ENCODE measurements at places on chromosomes 11 and 22.

GRCh38 chr11:22976146-22976545 lies 115.9 kb upstream of the CCDC179 start:
- DNase-seq: no peak

DNA sequence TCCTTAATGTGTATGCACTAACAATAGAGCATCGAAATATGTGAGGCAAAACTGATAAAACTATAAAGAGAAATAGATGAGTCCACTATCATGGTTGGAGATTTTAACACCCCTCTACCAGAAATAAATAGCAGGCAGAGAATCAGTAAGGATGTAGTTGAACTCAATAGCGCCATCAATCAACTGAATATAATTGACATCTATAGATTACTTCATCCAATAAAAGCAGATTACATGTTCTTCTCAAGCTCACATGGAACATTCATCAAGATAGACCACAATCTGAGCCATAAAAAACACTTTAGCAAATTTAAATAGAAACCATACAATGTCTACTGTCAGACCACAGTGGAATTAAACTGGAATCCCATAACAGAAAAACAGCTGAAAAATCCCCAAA lies 46.9 kb upstream of the NUP160 start:
- no peak for DNase-seq

DNA sequence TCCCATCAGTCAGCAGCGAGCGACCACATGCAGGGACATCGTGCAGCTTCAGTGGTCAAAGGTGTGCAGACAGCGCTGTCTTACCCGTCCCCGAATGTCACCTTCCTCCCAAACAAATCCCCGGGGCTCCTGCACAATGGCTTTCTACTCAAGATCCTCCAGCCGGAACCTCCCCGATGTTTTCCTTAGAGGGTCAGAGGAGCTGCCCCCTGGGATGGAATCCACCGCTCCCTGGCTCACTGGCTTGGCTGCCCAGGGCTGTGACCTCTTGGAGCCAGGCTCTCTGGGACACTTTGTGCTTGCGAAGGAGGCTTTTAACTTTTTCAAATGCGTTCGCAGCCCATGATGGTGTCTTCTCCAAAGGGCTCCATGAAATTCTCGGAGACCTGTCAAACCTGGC lies 17.3 kb upstream of the FGF19 start:
- no peak for DNase-seq

DNA sequence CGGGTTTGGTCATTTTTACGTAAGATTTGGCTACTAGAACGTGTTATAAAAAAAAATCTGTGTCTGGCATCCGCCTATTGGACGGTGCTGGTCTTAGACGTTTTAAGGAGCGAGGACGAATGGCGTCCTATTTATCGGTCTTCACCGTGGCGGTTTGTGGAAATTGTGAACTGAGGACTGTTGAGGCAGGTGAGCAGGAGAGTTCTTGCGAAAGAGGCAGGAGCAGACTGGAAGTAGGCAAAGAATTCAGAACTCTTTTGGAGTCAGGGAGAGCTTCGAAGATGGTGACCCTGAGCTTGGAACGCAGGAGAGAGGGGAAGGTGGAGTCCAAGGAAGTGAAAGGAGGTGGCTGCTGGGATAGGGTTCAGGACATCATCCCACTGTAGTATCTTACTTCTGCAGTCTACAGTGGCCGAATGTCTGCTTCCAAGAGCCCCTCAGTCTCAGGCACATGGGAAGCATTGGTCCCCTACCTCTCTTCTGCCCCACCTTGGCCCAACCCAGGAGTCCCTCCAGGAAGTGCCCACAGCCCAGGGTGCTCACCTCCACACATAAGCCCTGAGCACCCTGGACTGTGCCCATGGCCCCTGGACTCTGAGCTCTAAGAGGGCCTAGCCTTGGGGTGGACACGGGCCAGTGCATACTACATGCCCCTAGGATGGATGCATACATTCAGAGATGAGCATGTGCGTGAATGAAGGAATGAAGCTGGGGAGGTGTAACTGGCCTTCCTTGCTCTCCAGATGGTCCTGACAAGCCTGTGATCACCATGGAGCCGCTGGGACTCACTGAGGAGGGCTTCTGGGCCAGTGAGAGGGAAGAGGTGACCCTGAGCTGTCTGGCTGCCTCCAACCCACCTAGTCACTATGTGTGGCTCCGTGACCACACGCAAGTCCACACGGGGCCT lies 3.7 kb downstream of the VSIG10L2 start:
- no peak for DNase-seq

- no peak for DNase-seq
Measured at GRCh38 chr11:114236829-114237228, 59.4 kb upstream of the NNMT start.

GRCh38 chr11:3095712-3096361 lies 38.6 kb upstream of the CARS1 start:
- DNase-seq: no peak

- no peak for DNase-seq
Measured at GRCh38 chr11:111194860-111195568, 50.5 kb upstream of the POU2AF2 start.

DNA sequence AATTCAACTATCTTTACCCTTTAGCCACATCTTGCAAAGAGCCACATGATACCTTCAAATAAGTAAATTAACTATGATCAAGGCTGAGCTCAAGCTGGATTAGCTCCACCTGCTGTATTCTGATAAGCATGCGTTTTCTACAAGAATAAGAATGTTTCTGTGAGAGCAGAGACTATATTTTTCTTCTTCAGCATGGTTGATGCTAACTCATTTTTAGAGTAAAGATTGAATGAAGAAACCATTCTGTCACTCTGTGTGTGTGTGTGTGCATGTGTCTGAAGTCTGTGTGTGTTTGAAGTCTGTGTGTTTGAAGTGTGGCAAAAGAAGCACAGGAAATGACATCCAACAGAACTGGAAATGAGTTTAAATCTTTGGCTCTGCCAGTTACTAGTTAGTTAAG lies 12.0 kb upstream of the LAYN start:
- DNase-seq: no peak

- no peak for DNase-seq
Measured at GRCh38 chr11:12094872-12095800, 15.3 kb upstream of the MICAL2 start.

GRCh38 chr22:22527312-22527711 lies 7.2 kb upstream of the ZNF280A start:
- DNase-seq: no peak

- DNase-seq: peak; percentile 12
Measured at GRCh38 chr11:26753723-26754504, 32.1 kb upstream of the SLC5A12 start.

- no peak for DNase-seq
Measured at GRCh38 chr22:22086501-22087158, 104.0 kb upstream of the TOP3B start.

DNA sequence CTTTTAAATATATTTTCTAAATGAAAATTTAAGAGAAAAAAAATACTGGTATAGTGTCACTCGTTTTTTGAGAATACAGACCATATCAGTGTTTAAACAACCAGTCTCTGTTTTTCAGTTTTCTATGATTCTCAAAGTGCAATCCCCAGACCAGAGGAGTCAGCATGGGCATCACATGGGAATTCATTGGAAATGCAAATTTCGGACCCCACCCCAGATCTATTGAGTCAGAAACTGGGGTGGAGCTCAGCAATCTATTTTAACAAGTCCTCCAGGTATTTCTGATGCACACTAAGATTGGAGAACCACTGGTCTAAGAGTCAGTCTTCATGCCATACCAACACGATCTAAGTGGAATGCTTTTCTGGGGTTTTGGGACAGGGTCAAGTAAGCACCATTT lies 66.1 kb downstream of the FAR1 start:
- DNase-seq: no peak

GRCh38 chr11:61880031-61880430 lies 11.3 kb downstream of the FADS3 start:
- no peak for DNase-seq

GRCh38 chr22:45413368-45414211 lies at the start of the genes RIBC2 and SMC1B:
Gene RIBC2 (plus strand): TSS chr22:45413693. CDS start chr22:45413887, 194 bp downstream.
Gene SMC1B (minus strand): TSS chr22:45413599. CDS start chr22:45413567, 32 bp downstream.
- DNase-seq: peak; percentile 96

DNA sequence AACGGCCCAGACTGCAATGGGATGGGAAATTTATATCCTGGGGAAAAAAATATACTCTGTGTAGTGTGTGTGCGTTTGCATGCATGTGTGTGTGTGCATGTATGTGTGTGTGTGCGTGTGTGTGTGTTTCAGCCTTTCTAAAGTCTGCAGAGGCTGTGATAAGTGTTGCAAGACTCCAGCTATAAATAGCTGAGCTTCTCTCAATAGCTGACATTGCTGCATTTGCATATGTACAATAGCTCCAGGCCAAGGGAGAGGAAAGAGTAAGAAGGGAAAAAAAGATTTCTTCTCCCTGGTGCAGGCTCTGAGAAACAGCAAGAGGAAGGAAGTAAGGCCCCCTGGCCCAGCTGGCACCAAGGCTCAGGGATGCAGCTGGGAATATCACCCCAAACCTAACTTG lies 483.0 kb downstream of the MN1 start:
- no peak for DNase-seq

GRCh38 chr22:26313291-26313690 lies 115.8 kb upstream of the ASPHD2 start:
- DNase-seq: no peak

DNA sequence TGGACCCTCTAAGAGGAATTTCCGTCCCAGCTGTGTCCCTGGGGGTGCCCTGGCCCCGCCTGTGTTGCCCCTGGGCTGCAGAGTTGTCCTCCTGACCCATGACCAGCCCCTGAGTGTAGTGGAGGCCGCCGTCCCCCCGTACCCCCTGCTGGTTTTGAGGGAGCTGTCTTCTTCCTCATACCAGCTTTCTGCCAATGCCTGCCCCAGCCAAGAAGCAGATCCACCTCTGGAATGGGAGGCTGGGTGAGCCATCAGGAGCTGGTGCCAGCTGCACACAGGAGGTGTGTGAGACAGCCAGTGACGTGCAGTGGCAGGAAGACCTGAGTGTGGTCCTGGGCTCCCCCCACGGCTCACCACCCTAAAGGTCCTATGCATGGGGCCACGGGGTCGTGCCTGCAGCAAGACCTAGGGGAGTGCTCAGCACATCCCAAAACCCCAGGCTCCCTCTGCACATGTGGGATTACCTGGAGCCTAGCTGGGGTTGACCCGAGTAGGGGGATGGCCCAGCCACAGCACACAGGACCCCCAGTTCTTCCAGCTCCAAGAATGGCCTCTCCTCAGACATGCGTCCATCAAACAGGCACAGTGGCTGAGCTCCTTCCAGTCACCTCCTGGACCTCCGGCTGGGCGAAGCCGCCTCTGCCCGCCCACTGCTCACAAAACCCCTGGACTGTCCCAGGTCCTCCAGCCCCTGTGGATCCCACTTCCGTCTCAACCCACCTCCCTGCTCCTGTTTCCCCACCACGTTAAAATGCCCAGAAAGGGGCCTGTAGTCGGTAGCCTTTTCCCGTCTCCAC lies 647.6 kb downstream of the BRD1 start:
- DNase-seq: no peak

GRCh38 chr22:18088825-18089568 lies 11.2 kb downstream of the PEX26 start:
- DNase-seq: no peak

DNA sequence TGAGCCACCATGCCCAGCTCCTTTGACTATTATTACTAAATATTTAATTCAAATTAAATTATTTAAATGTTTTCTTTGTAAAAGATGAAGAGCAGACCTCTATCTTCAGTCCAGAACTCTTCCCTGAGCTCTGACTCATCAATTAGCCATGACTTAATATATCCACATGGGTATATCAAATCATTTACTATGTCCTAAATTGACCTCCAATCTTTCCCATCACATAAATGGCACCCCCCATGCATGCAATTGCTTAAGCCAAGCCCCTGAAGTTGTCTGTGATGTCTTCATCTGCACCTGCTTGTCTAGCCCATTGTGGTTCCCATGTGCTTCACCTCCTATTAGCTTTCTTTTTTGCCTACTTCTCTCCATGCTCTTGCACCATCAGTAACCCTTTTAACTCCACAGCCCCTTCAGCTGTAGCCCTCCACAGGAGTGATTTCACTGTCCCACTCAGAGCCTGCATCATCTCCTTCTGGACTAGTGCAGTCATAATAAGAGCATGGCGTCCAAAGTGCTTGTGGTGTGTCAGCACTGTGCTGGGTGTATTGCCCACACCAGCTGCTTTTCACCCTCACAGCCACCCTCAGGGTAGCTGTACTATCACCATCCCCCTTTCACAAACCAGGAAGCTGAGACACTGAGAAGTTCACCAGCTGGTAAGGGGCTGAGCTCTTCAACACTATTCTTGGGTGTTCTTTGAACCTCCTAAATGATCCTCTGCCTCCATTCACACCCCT lies 11.8 kb upstream of the THY1 start:
- no peak for DNase-seq

DNA sequence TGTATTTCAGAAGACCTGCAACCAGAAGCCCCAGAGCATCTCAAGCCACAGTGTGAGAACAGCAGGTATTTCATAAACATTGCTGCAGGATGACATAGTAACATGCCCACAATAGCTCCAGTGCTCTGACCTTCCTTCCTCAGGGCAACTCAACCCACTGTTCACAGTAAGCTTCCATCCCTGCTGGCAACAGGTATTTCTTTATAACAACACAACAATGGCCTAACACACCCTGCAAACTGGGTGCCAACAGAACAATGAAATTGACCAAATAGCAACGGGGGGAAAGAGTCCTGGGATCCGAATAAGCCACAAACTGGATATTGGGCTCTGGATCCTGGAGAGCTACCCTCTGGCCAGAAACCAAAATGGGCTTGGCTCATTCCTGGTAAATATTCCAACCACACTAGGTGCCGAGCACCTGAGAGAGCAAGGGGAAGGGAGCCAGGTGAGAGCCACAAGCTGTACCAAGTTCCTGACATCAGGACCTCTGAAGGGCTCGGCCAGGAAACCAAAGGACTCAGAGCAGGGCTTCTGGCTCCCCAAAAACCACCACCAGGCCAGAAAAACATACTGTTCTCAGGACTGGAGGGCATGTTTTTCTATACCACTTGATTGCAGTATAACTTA lies 99.5 kb downstream of the MICAL3 start:
- DNase-seq: no peak

DNA sequence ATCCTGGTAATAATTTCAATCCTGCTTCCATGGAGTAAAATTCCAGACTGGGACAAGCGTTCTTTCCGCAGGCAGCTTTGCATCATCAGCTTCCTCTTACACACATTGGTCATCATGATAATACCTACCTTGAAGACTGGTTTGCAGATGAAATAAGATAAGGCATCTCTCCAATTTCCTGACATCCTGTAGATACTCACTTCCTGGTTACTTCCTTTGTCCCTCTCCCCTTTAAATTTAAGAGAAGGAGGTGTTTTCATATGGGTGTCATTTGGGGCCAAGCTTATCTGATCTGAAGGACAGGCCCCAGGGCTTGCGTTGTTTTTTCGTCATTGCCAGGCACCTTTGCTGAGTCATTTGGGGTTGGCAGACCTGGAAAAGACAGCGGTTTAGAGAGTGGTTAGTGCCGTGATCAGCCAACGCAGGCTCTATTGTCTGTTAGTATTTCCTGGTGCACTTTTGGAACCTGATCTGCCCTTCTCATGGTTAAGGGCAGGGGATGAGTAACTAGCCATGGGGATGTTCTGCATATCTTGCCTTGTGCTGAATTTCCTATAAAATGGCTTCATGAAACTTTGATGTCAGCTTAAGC lies 24.1 kb downstream of the GRAMD1B start:
- DNase-seq: peak; percentile 35

GRCh38 chr11:88354912-88355311 lies 17.4 kb upstream of the CTSC start:
- no peak for DNase-seq
